ENCODE measurements at places on chromosomes 3 and 15. TPM values are rescaled to one million over a fixed set of nuclear protein-coding genes. Genes with fewer than 3 reads are reported as not detected.

DNA sequence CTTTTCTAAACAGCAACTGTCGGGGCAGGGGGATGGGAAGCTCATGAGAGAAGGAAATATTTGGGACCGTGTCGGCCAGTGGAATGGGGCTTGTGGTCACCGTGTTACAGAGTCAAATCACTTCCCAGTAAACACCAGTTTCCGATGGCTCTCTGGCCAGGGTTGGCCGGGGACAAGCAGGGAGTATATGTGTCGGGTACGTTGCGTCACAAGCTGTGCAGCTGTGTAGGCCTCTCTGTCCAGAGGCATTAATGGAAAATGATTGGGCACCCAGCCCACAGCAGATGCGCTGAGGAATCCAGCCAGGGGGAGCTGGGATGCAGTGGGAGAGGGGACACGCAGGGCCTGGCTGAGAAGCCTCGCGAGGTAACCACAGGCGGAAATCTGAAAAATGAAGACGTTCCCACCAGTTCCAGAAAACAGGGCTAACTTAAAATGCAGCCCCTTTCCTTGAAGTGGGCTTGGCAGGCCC, 15.8 kb upstream of the ALDH1A3 start:
- DNase-seq = peak; percentile 86

DNA sequence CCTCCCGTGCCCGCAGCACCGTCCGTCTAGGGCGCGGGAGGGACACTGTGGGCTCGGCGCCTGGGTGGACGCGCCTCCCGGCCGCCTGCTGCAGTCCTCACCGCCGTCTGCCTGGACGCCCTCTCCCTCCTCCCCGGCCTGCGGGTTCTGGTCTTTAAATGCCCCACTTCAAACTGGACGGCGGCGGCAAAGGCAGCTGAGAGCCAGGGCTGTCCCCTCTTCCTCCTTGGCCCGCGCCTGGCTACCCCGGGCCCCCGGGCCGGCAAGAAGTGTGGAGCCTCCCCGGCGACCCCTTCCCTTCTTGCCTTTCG, 426 bp downstream of the CBLB start:
- DNase-seq = peak; percentile 53

- no peak for DNase-seq
Observed at GRCh38 chr3:129398803-129399144, 29.7 kb downstream of the EFCAB12 start.

DNA sequence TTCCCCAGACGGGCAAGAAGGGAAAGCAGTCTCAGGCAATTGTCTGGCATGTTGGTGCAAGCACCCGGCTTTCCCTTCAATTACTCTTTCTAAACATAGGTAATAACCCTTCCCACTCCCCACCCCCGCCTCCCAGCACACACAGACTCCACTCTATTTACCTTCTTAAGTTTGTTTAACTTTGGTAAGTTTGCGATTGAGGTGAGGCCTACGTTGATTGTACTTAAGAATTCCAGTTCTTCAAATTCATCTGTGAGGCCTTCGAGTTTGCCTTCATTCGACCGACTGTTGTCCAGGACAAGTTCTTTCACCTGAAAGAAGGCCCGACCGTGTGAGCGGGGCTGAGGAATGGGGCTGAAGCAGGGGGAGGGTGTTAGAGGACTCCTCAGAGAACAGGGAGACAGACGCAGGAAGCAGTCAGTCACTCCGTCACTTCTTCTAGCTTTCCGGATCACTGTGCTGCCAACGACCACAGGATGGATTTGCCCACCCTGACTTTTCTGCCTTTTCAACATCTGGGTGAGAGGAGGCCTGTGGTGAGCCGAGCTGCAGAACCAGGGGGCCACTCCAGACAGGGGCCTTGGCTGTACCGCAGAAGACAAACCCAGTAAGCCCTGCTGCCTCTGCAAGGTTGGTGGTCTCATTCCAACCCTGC, 33.0 kb downstream of the ANP32A start:
- no peak for DNase-seq

DNA sequence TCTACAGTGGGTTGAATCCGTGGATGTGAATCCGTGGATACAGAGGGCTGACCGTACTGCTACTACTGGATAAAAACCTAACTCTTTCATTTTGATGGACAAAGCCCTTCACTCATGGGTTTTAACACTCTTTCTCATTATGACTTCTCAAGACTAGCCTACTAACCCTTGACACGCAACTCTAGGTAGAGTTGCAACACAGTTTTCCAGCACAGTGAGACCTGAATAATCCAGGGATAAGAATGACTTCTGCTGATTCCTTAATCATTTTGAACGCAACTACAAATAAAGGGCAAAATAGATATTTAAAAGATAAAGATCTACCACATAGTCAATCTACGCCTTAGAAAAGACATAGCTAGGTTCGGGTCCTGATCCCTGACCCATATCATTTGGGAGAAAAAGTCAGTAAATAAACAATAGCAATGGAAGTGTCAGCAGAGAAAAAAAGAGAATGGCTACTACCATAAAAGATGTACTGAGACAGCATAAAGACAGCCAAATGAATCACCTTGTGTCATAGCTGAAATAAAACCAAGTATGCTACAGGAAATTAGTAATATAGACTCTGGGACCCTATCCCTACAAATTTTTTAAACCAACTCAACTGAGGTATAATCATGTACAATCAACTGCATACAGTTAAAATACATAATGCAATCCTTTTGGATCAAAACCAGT, 87.6 kb downstream of the DPH6 start:
- DNase-seq = no peak

DNA sequence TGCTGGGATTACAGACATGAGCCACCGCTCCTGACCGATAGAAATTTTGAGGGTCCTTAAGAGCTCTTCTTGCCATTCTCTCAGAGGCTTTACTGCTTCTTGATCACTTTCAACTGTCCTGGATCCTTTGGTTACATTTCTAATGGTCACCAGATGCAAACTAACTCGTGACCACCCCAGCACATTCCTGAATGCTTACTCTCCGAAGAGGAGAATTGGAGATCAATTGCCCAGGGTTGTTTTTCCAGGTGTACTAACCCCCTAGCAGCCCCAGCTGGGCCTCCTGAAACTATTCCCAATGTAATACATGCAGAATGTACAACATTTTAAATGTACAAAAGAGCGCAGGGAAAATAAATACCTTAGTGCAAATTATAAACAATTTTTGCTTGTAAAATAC, 65.1 kb upstream of the TBL1XR1 start:
- no peak for DNase-seq

The LRRC31 gene
- not detected for total RNA-seq
